ENCODE measurements at places on chromosomes 2 and 18.
A peak's percentile ranks its signal among the peaks of the same experiment; 100 is the strongest.

GRCh38 chr2:203326356-203326755, 1.8 kb upstream of the ABI2 start:
- no peak for DNase-seq

DNA sequence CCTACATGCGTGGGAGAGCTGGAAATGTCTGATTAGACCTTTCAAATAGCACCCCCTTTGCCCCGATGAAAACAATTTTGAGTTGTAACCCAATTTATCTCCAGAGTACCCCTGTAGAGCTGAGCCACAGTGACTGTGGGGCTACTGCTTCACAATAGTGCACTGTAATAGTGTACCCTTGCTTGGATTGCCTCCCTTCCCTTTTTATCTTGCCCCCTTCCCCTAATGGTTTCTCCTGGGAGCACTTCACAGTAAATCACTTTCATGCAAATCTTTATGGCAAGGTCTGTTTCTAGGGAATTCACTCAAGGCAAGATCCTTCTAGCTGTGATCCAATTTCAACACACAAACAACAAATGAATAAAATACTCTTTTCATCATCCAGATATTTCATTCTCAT, 687.6 kb downstream of the MBD2 start:
- DNase-seq, result no peak

- DNase-seq, result no peak
Observed at GRCh38 chr18:55470826-55471225, 117.2 kb downstream of the TCF4 start.

DNA sequence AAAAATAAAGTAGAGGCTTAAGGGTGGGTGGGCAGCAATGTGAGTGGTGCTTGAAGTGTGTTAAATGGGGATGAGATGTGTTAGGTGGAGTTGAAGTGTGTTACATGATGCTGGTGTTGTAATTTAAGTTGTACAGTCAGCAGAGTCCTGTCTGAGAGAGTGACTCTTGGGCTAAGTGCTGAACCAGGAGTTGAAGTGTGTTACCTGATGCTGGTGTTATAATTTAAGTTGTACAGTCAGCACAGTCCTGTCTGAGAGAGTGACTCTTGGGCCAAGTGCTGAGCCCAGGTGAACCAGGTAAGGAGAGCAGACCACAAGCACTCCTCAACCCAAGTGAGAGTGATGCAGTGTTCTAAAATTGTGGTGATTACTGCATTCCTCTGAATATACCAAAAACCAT, 40.6 kb downstream of the LCLAT1 start:
- DNase-seq, result no peak

DNA sequence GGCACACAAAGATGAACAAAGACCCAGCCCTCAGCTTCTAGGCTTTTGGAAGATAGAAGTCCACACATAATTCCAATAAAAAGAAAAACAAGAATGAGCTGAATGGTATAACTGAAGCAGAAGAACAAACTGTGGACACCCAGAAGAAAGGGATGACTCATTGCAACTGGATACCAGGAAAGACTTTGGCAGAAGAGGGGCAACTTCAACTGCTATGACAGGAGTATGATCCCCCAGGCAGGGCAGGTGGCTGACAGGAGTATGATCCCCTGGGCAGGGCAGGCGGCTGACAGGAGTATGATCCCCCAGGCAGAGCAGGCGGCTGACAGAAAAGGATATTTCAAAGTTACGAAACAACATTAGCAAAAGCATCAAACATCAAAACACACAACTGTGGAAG, 21.6 kb downstream of the PID1 start:
- no peak for DNase-seq

GRCh38 chr2:173652311-173652710, 297.6 kb downstream of the CDCA7 start:
- DNase-seq, result no peak

DNA sequence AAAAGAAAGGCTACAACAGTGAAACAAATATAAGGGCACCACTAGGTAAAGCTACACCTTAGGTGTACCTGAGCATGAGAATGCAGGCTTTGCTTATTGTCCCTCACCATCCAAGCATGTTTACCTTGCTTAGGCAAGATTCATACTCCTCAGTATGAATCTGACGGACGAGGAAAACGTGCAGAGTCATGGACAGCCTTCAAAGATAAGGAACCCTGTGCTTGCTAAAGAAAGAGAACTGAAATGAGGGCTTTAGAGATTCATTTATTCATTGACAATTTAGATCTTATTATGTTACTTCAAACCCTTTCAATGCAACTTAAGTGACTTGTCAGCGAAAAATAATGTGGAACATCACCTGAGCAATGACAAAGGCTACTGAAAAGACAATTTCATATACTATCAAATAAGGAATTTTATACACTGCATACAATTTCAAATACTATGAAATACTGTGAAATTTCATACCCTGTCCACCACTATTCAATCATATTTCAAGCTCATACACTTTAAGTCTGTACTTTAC, 21.7 kb downstream of the CLASP1 start:
- DNase-seq, result no peak

GRCh38 chr2:49404108-49404507, 249.8 kb upstream of the FSHR start:
- peak; percentile 25 for DNase-seq

- DNase-seq, result no peak
Observed at GRCh38 chr2:113054066-113054465, 1.4 kb upstream of the IL36B start.

- no peak for DNase-seq
Observed at GRCh38 chr2:191646163-191646902, 31.6 kb upstream of the NABP1 start.

DNA sequence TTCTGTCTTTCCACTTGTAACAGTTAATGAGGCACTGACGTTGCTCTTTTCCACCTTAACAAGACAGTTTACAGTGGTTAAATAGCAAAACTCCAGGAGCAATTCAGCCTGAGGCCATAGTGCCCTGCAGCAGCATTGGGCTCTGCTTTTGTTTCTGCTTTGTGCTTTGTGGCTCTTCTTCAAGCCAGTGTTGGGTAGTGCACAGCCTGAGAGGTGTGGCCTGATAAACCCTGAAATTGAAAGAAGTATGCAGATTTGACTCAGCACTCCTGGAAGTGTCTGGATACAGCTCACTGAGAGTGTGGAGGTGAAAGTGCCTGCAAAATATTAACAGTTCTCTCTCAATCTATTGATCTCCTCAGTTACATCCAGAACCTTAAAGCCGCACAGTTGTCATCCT, 63.0 kb downstream of the STK25 start:
- no peak for DNase-seq

DNA sequence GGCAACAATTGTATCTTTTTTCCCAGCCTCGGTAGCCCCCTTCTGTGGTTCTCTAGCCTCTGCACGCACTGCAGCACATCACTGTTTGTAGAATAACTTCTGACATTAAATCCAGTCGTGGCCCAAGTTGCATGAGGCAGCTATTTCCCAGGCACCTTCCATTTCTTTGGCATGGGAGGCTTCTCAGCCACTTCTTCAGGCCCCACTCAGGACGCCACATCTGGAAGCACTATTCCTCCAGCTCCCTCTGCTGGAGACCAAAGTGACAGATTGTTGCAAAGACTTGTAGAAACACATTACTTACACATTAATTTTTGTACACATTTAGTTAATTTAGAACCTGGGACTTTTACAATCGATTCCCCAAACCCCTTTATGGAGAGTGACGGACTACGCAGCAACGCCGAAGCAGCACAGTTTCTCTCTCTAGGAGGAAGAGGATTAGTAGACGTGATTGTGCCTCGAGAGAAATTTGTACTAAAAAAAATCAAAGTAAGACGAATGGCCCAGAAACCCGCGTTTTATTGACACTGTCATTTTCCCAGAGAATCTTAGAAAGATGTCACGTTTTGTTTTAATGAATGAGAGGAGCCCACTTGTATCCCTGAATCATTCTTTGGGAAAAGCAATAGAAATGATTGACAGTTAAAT, 57.8 kb upstream of the RGPD5 start:
- DNase-seq, result peak; percentile 7

DNA sequence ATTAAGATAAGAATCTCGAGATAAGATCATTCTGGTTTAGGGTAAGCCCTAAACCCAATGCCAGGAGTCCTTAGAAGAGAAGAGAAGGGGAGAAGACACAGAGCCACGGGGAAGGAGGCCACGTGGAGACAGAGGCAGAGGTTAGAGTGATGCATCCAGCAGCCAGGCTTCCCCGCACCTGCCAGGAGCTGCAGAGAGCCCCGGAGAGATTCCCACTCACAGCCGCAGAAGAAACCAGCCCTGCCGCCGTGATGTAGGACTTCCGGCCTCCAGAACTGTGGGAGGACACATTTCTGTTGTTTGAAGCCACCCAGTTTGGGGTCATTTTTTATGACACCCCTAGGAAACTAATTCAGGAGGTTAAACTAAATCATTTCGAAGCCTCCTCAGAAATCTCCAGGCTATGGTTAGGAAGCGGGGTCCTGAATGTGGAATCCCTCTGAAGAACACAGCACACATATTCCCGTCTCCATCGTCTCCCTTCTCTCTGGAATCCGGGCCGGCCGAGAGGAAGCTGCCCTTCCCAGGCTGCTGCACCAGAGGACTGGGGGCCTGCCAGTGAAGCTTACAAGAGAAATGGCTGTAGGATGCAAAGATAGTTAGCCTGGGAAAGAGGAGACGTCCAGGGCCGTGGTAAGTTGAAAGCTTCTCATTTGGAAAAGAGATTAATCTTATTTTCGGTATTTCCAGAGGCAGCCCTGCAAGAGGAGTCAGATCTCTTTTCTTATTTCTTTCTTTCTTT, 156.6 kb downstream of the TWIST2 start:
- DNase-seq, result no peak

GRCh38 chr2:11891671-11892440, 145.4 kb downstream of the LPIN1 start:
- DNase-seq, result no peak

GRCh38 chr2:134453973-134454372, 200.1 kb downstream of the MGAT5 start:
- DNase-seq, result no peak

DNA sequence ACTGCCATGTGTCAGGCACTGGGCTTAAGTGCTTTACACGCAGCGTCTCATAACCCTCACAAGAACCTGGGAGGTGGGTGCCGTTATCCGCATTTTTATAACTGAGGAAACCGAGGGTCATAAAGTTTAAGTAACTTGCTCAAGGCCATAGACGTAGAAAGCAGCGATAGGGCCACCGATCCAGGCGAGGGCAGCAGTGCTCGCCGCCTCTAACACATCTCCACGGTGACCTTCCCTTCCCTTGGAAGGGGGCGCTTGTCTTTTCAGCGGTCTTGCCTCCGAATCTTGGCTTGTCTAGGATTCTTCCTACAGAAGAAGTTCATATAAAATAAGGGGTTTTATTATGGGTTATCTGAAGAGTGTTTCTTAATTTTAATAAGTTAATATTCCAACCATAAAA, 186.6 kb downstream of the GBX2 start:
- no peak for DNase-seq

GRCh38 chr2:38615237-38615636, 12.5 kb upstream of the HNRNPLL start:
- no peak for DNase-seq

DNA sequence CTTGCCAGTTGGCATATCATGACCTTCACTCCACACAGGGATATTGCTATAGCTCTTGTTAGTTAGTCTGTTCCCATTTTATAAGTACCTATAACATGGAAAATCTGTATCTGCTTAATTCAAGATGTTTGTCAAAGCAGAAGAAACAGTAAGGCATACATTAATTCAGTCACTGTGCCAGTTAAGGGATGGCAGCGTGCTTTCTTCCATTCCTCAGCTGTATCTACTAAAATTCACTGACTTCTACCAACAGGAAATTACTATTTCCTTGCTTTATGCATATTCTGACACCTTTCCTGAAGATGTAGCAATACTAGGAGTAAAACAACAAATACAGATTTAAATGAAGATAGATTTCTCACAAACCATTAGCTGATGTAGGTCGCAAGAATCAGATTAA, 59.9 kb downstream of the RNF152 start:
- no peak for DNase-seq

DNA sequence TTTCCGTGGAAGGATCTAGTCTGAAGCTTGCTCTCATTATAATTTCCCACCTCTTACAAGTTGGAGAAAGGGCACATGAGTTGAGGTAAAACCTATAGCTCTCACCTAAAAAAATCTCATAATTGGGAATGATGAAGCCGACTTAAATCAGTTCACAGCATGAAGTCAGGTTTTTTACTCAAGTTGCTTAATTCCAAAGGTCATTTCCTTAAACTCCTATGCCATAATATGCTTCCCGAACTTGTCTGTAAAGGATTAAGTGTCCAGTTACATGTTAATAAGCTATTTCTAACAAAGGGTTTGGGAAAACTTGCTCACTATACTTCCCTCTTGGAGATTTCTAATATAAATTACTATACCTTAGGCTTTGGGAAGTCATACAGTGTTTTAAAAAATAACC, 481.2 kb downstream of the NUP35 start:
- DNase-seq, result no peak

- DNase-seq, result no peak
Observed at GRCh38 chr18:2337552-2338141, 233.7 kb downstream of the METTL4 start.

- DNase-seq, result no peak
Observed at GRCh38 chr18:62781893-62782292, 66.6 kb downstream of the PHLPP1 start.
